ENCODE measurements at places on chromosomes 1 and 21.

GRCh38 chr1:168683871-168684270, 45.1 kb downstream of the DPT start:
- no peak for DNase-seq

- no peak for DNase-seq
These were observed 754 bp upstream of the LSS start for GRCh38 chr21:46229133-46229922.

GRCh38 chr1:209607795-209608178, 24.3 kb downstream of the CAMK1G start:
- DNase-seq = no peak

GRCh38 chr1:113545626-113546025, 155.3 kb downstream of the MAGI3 start:
- no peak for DNase-seq
